ENCODE measurements at places on chromosomes 7 and 10.

DNA sequence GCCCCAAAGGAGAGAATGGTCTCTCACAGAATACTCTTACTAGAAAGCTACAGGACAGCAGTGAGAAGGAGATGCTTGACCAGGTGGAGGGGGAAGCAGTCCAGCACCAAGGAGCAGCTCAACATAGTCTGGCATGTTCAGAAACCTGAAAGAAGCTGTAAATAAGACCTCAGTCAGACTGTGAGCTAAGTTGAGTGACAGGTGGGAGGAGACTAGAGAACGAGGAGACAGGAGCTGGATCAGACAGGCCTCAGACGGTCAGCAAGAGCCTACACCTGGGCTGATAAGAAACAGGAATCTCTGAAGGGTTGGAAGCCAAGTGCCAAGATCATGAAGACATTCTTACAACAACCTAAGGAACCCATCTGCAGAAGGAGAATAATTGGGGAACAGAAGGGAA, 54.5 kb downstream of the ELMO1 start:
- DNase-seq: no peak

GRCh38 chr10:33569702-33570101, 235.2 kb upstream of the NRP1 start:
- no peak for DNase-seq

DNA sequence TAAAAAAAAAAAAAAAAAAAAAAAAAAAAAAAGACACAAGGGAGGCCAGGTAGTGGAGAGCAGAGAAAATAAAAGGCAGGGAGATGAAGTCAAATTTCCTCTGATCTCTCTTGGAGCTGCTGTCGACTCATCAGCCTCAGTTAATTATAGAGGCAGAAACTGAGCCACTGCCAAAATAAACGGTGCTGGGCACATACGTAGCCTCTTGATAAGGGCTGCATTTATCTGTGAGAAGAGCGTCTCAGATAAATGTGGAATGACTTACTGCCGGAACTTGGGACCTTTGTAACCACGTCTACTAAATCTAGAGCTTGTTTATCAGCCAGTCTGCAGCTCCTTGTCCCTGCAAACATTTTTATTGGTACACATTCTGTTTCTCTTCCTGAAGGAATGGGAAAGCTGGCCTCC, 162.3 kb downstream of the BAMBI start:
- no peak for DNase-seq

- DNase-seq: no peak
Measured at GRCh38 chr7:101418694-101419093, 56.0 kb downstream of the COL26A1 start.

DNA sequence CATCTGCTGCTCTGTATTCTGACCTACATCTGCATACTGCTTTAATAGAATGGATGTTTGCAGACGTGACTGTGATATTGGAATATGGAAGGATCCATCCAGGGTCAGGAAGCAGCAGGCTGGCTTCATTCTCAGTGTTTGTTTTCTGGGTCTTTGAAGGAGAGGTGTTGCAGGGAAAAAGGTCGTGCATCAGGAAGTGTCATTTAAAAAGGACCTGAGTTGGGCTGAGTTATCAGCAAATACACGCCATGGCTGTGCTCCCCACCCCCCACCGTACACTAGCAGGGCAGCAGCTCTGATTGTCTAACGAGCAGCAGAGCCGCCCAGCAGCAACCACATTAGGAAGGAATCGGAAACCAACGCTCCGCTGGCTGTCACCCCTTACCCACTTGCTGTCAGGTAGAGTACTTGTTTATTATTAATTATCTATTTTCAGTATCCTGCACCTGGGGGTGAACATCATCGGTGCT, 63.1 kb upstream of the STEAP1B start:
- DNase-seq: no peak

DNA sequence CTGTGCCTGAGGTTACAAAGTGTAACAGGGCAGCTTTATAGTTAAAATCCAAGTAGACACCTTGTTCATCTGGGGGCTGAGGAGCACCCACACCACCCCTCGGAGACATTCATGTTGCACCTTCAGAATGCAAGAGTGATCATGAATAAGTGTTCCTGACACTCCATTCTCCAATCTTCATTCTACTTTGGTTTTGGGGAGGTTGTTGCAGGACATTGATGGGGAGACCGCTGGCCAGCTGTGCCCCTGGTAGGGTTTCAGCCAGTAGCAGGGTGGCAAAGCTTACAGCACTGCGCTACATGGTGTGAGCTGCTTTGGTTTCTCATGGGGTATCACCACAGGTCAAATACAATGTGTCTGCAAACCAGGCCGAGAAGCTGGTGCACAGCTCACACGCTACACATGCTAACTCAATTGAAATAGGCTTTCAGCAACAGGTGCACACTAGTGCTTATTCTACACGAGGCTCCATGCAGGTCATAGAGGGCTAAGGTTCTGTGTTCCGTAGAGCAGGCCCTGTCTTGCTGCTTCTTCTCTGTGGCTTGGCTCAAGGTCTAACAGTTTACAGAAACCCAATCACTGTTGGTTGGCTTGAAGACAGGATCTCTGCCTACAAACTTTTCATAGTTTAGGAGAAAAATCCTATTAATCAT, 317.4 kb upstream of the ZNF32 start:
- no peak for DNase-seq

DNA sequence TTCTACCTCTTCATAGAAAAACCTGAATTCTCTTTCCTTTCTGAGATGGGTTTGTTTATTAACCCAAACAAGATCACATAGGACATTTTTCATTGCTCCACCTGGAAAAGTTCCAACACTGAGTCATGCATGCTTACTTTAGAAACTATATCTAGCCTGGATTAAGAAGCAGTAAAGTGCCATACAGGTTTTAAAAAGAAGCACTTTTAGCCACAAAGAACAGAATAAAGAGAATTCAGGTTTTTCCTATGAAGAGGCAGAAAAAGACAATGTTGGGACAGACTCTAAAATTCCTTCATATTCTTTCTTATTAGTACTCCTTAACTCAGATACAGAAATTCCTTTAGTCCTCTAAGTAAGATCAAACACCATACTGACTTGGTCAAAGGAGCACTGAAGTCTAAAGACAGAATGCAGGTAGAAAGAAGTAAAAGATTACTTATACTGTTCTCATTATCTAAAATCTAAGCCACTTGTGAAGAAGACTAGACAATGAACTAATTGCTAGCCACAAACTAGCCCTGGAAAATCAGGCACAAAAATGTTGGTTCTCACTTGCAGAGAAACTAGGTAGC, 241.3 kb downstream of the ANK3 start:
- DNase-seq: no peak

DNA sequence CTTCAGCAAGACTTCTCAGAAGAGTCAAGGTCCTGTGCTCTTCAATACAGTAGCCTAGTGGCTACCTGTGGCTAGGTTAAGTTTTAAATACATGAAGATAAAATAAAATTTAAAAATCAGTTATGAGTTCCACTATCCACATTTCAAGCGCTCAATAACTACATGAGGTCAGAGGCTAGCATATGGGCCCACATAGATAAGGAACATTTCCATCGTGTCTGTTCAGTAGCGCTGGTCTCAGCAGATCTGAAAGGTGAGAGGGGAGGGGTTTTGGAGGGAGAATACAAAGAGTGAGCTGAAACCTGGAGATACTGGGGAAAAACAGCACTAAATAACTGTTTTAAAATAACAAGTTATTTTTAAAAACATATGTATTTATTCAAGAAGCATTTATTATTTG, 219.0 kb downstream of the TRIL start:
- no peak for DNase-seq

GRCh38 chr10:9734218-9734617, 1283.5 kb upstream of the CELF2 start:
- DNase-seq: no peak

- DNase-seq: peak; percentile 44
Measured at GRCh38 chr7:32905175-32905662, 13.7 kb upstream of the KBTBD2 start.

DNA sequence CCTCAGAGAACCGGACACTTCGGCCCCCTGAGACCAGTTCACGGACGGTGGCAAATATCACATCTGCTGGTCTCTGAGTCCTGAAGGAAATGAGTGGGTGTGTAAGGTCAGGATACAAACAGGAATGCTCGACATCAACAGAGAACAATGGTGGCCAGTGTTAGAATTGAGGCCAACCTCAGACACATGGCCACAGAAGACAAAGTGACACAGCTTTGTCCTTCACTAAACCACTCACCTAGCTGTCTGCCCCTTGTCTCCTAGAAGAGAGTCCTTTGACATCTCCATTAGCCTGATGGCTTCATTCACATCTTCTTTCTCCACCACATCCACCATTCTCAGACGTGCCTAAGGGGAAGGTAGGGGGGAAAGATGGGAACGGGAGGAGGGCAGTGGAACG, 4.3 kb downstream of the COPS6 start:
- DNase-seq: no peak

DNA sequence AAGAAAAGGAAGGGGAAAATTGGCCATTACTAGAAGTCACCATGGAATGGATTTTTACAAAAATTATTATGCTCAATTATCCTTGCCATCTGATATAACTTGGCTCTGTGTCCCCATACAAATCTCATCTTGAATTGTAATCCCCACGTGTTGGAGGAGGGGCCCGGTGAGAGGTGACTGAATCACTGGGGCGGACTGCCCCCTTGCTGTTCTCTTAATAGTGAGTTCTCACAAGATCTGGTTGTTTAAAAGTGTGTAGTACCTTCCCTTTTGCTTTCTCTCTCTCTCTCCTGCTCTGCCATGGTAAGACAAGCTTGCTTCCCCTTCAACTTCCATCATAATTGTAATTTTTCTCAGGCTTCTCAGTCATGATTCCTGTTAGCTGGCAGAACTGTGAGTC, 1023.6 kb downstream of the XPNPEP1 start:
- no peak for DNase-seq

- no peak for DNase-seq
Measured at GRCh38 chr10:102824664-102825063, 12.5 kb downstream of the CYP17A1 start.
